Activated CD4-positive, alpha-beta memory T cell treated with anti-CD3 and anti-CD28 coated beads for 36 hours (primary cell): ENCODE measurements at places on chromosomes 5 and 9. TPM values are rescaled to one million over a fixed set of nuclear protein-coding genes. Genes with fewer than 3 reads are reported as not detected.

Gene NOXA1
- total RNA-seq: 1.1 TPM

Gene NRARP
- 0.82 TPM for total RNA-seq

Gene TAS2R1
- total RNA-seq: not detected

Gene C1QTNF3
- total RNA-seq: 2.5 TPM

Gene RNF183
- 0.39 TPM for total RNA-seq

Gene C1QTNF2
- total RNA-seq: not detected

Gene ROR2
- 0.31 TPM for total RNA-seq

GRCh38 chr5:167050568-167051401 lies 1240.7 kb upstream of the WWC1 start:
- H3K4me1 ChIP-seq: no peaks in the 10 kb centered on the region
- H3K36me3 ChIP-seq: no peaks in the 10 kb centered on the region
- no peaks in the 10 kb centered on the region for H3K27me3 ChIP-seq
- H3K4me3 ChIP-seq: no peak overlapping the region
- no peak overlapping the region for H3K27ac ChIP-seq

- H3K4me3 ChIP-seq: no peak overlapping the region
- H3K36me3 ChIP-seq: no peaks in the 10 kb centered on the region
- no peak overlapping the region for H3K27ac ChIP-seq
- DNase-seq: no peak
- no peaks in the 10 kb centered on the region for H3K27me3 ChIP-seq
Observed at GRCh38 chr5:4027088-4027734, 431.6 kb downstream of the IRX1 start.

DNA sequence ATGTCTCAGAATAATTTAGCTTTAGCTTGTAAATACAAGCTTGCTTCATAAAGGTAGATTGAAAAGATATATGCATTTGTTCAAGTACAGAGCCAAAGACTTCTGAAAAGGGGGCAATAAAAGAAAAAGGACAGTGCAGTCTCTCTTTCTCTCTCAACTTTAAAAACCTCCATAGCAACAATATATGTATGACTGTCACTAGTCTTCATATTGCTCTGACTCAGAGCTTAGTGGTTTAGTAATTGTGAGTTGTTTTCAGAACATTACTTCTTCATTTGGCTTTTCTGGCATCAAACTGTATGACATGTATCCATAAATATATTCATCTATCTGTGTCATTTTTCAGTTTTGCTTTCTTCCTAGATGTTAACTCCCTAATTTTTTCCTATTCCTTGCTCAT lies 194.6 kb upstream of the KIF2A start:
- H3K27ac ChIP-seq: no peak overlapping the region
- H3K27me3 ChIP-seq: peaks cover 4% of the 10 kb centered on the region

DNA sequence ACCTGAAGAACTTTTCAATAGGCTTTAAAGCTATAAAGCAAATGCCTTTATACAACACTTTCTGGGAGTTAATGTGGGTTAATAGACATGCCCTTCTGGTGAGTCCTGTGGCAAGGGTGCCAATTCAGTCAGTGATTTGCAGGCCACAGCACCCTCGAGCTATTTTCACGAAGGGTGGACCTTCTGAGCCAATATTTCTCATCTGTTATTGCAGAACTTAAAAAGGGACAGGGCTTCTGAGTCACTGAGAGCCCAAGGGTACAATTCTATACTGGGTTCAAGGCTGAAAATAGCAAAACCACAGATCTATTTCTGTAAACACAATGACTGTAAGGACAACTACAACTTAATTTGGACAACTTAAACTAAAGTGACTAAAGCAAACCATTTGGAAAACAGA lies 92.8 kb downstream of the GABRG2 start:
- no peak for DNase-seq
- no peaks in the 10 kb centered on the region for H3K4me1 ChIP-seq
- H3K4me3 ChIP-seq: no peak overlapping the region
- H3K36me3 ChIP-seq: no peaks in the 10 kb centered on the region
- H3K27ac ChIP-seq: no peak overlapping the region

- H3K4me3 ChIP-seq: no peak within 1 kb of the TSS
- H3K27me3 ChIP-seq: peaks cover 39% of the 10 kb centered on the region
- no peaks in the 10 kb centered on the region for H3K36me3 ChIP-seq
- H3K27ac ChIP-seq: no peak within 1 kb of the TSS
- peak; percentile 33 for DNase-seq
Observed at GRCh38 chr9:133609311-133610098, at the start of gene FAM163B. FAM163B (minus strand) TSS chr9:133609389; CDS start chr9:133580223, 29,166 bp downstream.

DNA sequence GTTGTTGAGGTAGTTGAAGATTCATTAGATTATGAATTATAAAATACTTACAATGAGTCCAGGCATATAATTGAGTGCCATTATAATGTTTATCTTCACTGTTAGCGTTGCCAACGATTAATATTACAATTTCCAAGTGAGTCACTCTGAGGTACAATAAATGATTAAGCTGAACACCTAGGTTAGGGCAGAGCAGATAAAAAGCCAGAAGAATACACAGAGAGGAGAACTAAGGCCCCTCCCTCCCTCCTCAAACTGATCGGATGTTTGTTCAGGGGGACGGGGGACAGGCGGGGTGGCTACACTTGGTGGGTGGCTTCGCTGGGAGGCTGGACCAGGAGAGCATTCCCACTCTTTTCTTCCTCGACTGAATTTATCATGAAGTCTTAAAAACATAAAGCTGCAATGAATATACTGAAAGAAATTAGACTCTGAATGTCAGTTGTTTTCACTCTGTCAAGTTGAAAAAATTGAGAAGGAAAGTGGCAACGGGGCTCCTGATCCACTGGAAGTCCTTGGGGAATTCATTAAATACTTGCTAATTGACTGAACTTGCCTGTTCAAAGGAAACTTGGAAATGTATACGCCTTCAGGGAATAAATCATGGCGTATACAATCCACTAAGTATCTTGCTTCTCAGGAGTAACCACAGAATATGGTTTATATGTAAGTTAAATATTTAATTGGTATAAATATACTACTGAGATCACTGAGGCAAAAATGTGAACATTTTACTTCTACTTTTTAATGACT lies 198.1 kb downstream of the TSSK1B start:
- H3K27me3 ChIP-seq: peaks cover 4% of the 10 kb centered on the region
- no peaks in the 10 kb centered on the region for H3K36me3 ChIP-seq
- DNase-seq: no peak
- H3K27ac ChIP-seq: no peak overlapping the region
- H3K4me1 ChIP-seq: peaks cover 3% of the 10 kb centered on the region
- no peak overlapping the region for H3K4me3 ChIP-seq

- no peak overlapping the region for H3K27ac ChIP-seq
- peaks cover 43% of the 10 kb centered on the region for H3K4me1 ChIP-seq
- H3K36me3 ChIP-seq: no peaks in the 10 kb centered on the region
- H3K27me3 ChIP-seq: no peaks in the 10 kb centered on the region
Observed at GRCh38 chr5:95857185-95857945, 34.8 kb upstream of the GLRX start.

DNA sequence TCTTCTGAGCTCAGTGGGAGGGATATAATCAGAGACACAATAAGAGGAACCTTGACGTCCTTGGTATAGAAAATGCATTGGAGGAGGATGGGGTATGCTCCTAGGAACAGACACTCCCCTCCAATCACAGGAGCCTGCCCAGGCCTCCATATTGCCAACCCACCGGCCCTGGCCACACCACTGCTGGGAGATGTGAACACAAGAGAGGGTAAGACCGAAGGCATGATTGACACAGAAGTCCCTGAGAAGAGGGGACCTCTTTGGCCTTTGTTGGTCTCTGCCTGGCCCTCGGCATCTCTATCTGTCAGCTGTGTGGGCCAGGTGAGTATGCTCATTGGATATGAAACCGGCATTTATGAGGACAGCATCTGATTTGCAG lies 62.0 kb downstream of the CRB2 start:
- H3K4me1 ChIP-seq: no peaks in the 10 kb centered on the region
- no peak overlapping the region for H3K27ac ChIP-seq
- H3K27me3 ChIP-seq: no peaks in the 10 kb centered on the region
- no peak for DNase-seq
- peaks cover 2% of the 10 kb centered on the region for H3K36me3 ChIP-seq

DNA sequence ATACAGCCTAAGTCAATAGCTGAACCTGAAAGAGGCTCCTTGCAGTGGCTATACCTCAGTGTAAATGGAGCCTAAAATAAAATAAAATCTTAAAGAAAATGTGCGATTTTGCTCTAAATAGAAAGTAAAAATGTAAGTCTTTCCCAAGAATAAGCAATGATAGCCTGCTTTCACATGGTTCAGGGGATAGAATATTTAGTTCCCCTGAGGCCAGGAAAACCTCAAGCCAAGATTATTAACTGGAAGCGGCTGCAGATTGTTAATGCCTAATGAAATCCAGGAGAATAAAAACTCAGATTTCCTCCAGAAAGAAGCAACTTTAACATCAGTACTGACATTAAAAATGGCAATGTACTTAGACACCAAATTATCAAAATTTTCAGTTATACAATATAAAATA lies 463.7 kb downstream of the CYLC2 start:
- no peak overlapping the region for H3K4me3 ChIP-seq
- no peak overlapping the region for H3K27ac ChIP-seq
- H3K27me3 ChIP-seq: no peaks in the 10 kb centered on the region
- H3K36me3 ChIP-seq: no peaks in the 10 kb centered on the region
- no peak for DNase-seq

DNA sequence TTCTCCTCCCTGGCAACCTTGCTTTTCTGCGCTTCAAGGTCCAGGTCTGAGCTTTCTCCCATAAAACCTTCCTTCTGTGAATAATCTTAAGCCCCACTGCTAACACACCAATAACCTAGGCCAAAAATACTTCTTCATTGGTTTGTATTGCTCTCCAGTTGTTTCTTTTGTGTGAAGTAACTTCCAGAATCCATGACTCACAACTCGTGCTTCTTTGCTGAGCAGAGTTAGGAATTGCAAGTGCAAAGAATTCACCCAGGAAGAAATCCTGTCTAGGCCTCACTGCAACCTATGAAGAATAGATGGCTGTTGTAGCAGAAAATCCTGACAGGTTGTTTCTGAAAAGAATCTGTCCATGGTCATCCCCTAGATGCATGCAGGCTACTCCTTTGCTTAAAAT lies 295.7 kb downstream of the MED10 start:
- H3K27me3 ChIP-seq: no peaks in the 10 kb centered on the region
- no peaks in the 10 kb centered on the region for H3K4me1 ChIP-seq
- H3K36me3 ChIP-seq: no peaks in the 10 kb centered on the region
- no peak overlapping the region for H3K4me3 ChIP-seq
- H3K27ac ChIP-seq: no peak overlapping the region

- DNase-seq: no peak
- H3K27ac ChIP-seq: no peak overlapping the region
- peaks cover 12% of the 10 kb centered on the region for H3K36me3 ChIP-seq
- no peaks in the 10 kb centered on the region for H3K27me3 ChIP-seq
- peaks cover 5% of the 10 kb centered on the region for H3K4me1 ChIP-seq
Observed at GRCh38 chr9:75001719-75002421, 26.2 kb downstream of the CARNMT1 start.

DNA sequence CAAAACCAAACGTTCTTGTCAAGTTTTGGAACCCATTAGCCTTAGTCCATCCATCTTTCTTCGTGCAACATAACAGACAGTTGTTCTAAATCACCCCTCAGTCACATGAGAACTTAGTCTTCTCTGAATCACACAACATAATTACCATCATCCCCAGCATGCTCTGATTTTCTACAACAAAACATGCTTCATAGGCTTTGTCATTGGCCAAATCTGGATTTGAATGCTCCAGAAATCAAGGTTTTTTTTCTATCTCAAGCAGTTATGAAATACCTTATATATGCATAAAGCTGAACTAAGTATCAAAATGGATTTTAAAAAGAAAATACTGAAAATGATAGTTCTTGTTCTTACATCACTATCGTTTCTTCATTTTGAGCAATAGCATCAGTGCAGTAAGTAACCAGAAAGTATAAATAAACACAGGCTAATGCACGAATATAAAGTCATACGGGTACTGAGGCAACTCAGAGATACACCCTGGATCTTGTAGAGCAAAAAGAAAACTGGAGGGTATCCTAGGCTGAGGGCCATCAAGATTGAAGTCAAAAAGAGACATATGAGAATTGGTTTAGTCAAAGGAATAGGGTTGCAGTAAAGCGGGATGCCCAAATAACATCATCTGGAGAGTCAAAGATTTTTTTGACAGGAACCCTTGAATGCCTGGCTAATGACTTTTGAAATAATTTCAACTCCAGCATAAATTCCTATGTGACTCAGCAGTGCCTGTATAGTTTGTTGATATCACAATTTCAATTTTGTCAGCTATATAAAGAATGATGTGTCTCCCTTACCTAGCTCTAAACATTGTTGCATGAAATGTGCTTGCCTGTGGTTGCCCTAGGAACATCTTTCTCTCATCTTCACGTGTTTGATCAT lies 164.7 kb downstream of the ADAMTSL1 start:
- H3K4me1 ChIP-seq: no peaks in the 10 kb centered on the region
- no peak overlapping the region for H3K27ac ChIP-seq
- DNase-seq: no peak

DNA sequence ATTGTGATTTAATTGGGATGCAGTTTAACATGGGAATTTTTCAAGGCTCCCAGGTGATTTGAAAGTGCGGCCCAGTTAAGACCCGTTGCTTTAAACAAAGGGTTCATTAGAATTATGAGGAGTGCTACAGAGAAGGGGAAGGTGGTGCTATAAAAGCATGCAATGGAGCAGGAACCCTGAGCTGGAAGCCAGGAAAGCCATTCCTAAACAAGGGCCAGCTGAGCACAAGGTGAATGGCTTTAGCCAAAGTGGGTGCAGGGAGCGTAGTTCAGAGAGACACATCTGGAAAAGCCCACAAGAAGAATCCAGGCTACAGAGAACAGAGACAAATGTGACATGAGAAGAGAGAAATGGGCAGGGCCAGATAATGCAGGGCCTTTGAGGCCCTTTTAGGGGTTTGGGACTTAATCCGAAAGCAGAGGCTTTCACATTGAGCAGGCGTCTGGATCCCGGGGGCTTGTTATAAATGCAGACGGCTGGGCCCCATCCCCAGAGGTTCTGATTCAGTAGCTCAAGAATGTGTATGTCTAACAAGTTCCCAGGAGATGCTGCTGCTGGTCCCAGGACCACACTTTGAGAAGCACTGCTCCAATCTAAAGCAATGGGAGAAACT lies 138.1 kb upstream of the WWC1 start:
- peaks cover 7% of the 10 kb centered on the region for H3K27me3 ChIP-seq
- H3K36me3 ChIP-seq: no peaks in the 10 kb centered on the region
- no peak for DNase-seq
- H3K4me3 ChIP-seq: no peak overlapping the region

DNA sequence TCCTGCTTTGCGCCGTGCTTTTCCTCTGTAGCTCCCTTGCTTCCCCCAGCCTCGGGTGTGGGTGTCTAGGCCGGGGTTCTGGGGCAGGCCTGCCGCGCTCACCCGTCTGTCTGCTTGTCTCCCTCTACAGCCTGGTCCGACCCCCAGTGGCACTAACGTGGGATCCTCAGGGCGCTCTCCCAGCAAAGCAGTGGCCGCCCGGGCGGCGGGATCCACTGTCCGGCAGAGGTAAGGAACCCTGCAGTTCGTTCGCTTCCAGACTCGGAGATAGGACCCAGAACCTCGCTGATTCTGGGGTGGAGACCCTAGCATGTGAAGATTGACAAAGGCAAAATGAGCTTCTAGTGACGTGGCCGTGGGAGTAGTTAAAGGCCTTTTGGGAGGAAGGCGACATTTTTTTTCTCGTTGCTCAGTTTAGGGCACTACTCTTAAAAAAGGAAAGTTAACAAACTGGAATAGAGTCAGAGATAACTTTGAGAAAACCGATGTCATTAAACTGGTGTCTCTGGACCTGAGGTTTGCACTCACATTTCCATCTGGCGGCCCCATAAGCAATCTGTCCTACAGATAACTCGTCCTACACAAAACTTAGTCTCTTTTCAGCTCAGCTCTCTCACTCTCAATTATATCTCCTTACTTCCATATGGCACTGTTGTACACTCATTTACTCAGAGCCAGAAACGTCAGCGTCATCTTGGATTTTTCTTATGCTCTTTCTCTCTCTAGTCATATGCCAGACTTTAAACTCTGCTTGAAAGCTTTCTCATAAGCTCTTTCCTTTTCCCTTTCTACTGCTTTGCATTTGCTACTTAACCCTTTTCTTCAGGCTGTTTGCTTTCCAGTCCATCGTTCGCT lies 561 bp downstream of the SEC61B start:
- H3K27ac ChIP-seq: peak overlapping the region; percentile 95
- peaks cover 42% of the 10 kb centered on the region for H3K36me3 ChIP-seq
- no peaks in the 10 kb centered on the region for H3K27me3 ChIP-seq
- DNase-seq: no peak
